ENCODE measurements at places on chromosomes 12 and 14.
A peak's percentile ranks its signal among the peaks of the same experiment; 100 is the strongest.

DNA sequence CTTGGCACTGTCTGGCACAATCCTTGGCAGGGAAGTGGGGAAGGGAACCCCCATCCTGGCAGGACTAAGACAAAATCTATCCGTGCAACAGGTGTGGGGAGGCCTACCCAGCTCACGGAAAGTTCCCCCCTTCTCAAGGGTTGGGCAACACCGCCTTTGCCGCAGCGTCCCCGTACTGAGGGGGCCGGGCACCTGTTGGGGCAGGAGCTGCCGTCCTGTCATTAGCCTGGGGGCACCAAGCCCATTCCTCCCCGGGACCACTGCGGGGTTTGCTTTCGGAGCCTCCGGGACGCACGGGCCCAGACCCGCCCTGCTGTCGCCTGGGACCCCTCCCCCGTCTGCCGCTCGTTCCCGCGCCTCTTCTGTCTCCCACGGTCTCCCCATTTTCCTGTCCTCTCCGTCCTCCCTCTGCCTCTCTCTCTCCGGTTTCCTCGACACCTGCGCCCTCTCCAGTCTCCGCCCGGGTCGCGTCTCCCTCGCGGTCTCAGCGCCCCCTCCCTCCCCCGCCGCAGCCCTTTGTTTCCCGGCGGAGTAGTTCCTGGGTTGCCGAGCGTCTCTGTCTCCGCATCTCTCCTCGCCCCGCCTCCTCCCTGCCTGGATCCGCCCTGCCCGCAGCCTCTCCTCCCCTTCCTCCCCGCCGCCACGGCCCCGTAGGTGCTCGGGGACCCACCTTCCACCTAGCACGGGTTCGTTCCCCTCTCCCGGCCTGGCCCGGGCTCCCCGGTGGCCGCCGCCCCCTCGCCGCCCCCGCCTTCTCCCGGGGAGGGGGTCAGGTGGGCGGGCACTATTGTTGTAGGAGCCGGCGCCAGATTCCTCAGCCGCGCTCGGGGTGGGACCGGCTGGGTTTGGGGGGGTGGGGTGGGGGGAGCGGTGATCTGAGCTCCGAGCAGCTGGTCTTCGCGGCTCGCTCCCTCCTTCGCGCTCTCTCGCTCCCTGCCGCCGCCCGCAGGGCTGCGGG is at the start of gene CACNB3:
CACNB3 (plus strand) TSS at position 624 of the 958 bp plus-strand sequence. CDS start 434 bp downstream, outside the sequence.
- DNase-seq: peak; percentile 68

- DNase-seq: no peak
Measured at GRCh38 chr12:122190842-122191668, 8.1 kb downstream of the LRRC43 start.

GRCh38 chr12:39587225-39587624 is 32.4 kb downstream of the ABCD2 start:
- no peak for DNase-seq

- no peak for DNase-seq
Measured at GRCh38 chr14:55699131-55700057, 119.4 kb downstream of the KTN1 start.

DNA sequence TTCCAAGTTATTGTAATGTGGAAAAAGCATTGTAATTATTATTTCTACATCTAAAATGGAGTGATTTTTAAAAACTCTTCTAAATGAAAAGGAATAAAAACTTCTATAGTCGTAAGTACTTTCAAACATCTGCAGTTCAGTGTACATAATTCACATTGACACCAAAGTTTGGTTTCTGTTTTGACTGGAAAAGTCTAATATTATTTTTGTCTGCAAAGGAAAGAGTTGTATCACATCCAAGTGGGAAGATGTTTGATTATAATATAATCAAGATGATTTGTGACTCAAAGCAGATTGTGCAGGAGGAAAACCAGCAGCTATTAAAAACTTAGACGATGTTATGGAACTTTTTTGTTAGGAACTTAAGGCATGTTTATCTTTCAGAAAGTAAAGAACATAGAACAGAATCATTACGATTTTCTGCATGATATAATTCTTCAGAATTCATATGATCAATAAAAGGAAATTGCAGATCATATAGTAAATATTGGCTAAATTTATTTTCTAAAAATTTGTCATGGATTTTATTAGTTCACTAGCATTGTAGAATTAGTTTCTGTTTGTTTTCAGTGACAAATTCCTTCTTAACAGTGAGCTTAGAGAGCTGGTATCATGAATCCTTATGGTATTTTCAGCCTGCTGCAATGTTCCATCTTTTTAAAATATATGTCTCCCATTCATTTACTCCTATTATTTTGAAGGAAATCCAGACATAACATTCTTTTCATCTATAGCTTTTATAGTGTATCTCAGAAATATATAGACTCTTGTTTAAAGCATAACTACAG is 145.8 kb downstream of the MIPOL1 start:
- DNase-seq: no peak

DNA sequence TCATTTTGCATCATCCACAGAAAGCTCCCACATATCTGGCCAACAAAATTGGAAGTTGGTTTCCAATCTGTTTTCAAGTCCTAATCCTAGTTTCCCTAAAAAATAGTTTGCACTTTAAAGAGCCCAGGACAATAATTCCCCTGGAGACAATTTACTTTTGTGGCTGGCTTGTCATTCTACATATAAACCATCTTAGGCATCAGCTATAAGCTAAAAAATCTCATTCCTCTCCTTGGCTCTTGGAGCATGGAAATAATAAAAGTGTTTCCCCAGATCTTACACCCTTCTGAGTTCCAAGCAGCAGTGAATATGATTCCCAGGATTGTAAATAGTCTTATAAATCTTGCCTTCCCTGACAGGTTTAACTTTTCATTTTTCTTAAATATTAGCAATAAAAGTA is 89.1 kb upstream of the NUDT4 start:
- no peak for DNase-seq

GRCh38 chr12:75155962-75156361 is 53.7 kb downstream of the KCNC2 start:
- no peak for DNase-seq

DNA sequence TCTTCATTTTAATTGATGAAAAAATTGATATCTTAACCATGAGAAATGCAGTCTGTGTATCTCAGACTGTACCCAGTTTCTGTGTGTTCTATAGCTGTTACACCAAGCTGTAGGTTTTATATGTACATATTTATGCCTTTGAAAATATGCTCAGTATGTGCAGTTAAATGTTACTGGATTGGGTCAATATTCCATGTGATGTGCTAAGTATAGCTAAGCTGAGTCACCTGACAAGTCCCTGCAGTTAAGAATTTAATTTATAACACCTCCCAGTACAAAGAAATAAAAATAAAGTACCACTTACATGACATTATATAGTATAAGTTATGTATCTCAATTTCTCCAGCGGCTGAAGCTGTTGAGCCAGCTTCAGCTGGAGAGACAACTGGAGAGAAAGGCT is 984.0 kb downstream of the GALC start:
- no peak for DNase-seq

GRCh38 chr14:68464711-68465110 is 328.2 kb downstream of the ZFP36L1 start:
- DNase-seq: no peak

DNA sequence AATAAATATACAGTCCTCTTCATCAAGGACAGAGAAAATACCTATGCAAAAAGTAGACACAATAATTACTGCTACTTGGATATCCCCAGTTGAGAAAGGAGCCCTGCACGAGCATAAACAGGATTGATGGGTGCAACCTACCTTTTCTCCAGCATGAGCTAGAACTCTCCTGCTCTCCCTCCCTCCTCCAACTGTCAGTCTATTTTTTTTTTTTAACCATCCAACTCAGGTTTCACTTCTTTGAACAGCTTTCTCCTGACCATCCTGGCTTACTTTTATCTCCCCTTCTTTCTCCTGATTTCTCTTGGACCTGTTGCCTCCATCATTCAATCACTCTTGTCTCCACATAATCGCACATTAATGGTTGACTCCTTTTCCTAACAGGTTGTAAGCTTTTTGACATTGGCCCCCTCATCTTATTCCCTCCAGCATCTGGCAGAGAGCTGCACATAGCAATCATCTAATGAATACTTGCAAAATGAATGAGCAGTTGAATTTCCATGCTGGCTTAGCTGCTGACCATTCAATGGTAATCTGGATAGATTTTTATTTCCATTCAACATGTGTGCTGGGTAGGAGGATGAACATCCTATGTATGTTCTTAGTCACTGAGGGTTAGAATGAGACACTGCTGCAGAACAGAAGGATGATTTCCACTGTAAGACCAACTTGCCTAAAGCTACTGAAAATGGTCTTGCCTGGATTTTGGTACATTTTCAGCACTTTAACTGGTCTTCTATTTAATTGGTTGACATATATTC is 24.4 kb downstream of the MYBPC1 start:
- no peak for DNase-seq

DNA sequence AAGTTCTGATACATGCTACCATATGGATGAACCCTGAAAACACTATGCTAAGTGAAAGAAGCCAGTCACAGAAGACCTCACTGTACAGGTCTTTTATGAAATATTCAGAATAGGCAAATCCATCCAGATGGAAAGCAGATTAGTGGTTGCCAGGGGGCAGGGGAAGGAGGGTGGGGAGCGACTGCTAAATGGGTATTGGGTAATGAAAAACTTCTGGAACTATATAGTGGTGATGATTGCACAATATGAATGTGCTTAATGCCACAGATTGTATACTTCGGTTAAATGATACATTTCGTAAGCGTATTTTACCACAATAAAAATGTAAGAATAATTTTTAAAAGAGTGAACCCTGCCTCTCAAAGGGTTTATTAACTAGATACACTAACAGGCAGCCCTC is 11.8 kb upstream of the KSR2 start:
- no peak for DNase-seq

GRCh38 chr14:22753586-22753985 is 12.9 kb upstream of the OXA1L start:
- DNase-seq: no peak

DNA sequence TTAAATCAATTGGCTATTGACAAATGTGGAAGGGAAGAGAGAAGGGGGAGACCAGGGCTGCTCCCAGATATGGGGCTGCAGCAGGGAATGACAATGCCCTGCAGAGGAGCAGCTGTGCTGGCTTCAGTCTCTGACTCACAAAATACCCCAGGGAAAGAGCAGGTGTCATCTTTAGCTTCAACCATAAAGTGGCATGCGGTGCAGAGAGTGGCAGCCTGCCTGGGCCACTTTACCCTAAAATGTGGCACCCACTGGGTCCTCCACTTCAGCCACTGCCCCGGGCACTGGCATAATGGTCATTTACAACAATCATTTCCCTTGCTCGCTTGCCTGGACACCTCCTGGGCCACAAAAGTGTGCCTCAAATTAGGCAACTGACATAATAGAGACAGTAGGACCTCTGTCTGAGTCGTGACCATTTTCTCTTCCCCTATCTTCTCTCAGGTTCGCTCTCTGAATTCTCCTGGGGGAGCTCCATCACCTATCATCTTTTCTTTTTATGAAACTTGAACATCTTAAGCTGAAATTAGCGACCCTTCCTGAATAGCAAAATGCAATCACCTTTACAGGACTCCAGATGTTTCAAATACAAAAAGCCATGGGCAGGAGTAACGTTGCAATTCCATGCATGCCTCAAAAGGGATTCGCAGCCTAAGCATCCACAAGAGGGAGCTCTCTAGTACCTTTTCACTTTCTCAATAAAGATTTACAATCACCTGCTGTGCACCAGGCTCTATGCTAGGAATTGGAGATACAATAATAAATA is 179.9 kb upstream of the ATF7IP start:
- DNase-seq: no peak

DNA sequence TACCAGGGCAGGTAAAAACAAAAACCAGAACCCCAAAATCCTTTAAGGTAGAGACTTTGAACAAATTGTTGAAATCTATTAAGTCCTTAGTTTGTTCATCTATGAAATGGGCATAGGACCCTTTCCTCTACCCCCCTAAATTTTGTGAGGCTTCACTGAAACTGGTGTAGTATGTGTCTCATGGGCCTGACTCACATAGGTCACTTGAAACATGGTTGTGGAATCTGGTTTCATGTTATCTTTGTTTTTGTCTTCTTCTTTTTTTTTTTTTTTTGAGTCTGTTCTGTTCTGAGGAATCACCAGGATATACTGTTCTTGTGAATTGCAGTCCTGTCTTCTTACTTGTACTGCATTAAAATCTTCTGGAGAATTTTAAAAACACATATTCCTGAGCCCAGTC is 202.2 kb downstream of the KTN1 start:
- no peak for DNase-seq

- DNase-seq: no peak
Measured at GRCh38 chr14:95445161-95445560, 71.3 kb downstream of the SYNE3 start.

- no peak for DNase-seq
Measured at GRCh38 chr14:99720941-99721791, 37.1 kb downstream of the CYP46A1 start.

GRCh38 chr12:117328556-117329100 is 32.8 kb downstream of the NOS1 start:
- DNase-seq: no peak

GRCh38 chr14:22002860-22003284 is 329.3 kb upstream of the OR4E1 start:
- peak; percentile 27 for DNase-seq

GRCh38 chr12:109734219-109735000 is 20.8 kb downstream of the FAM222A start:
- DNase-seq: no peak

- DNase-seq: no peak
Measured at GRCh38 chr14:20799456-20799891, 3.2 kb downstream of the RNASE1 start.

GRCh38 chr12:132494294-132495164 is 4.6 kb downstream of the FBRSL1 start:
- no peak for DNase-seq

All from stimulated activated CD4-positive, alpha-beta T cell treated with anti-CD3 and anti-CD28 coated beads, TNF-alpha, amount 100 ng/mL, for 1 hour (primary cell).